ENCODE measurements at places on chromosomes 3 and 15.

DNA sequence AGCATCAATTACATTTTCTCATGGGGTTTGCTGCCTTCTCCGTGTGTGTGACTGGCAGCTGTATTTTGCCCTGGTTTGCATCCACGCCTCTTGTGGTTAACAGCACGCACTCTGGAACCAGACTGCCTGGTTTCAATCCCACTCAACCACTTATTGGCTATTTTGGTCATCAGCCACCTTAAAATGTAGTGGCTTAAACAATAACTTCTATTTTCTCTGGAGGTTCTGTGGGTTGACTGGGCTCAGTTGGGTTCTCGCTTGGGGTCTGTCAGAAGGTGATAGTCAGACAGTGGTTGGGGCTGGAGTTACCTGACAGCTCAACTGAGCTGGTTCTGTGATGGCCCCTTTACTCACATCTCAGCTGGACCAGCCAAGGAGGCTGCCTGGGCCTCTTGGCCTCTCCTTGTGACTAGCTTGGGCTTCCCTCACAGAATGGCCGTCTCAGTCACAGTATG lies 36.8 kb downstream of the EHD4 start:
- no peak for DNase-seq

GRCh38 chr3:172751175-172751704 lies 714 bp downstream of the ECT2 start:
- DNase-seq: peak; percentile 20

DNA sequence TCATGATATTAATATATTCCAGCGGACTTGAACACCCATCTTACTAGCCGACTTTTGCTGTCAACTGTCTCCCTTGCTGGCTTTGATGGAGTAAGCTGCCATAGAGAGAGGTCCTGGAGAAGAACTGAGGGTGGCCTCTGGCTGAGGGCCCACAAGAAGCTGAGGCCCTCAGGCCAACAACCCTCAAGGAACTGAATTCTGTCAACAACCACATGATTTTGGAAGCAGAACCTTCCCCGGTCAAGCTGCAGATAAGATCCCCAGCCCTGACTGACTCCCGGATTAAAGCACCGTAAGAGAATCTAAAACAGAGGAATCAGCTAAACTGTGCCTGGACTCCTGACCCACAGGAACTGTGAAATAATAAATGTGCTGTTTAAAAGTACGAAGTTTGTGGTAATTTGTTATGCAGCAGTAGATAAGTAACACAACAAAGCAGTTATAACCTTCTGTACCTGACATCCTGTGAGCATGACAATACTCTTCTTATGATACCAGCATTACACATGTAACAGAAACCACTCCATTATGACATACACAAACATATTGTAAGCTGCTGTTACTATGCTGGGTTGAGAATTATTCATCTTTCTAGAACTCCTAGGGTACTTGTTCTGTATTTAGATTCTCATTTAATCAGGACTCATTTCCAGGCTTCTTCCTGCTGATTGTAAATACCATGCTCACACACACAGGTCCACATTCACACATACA lies 66.2 kb downstream of the HES1 start:
- no peak for DNase-seq

DNA sequence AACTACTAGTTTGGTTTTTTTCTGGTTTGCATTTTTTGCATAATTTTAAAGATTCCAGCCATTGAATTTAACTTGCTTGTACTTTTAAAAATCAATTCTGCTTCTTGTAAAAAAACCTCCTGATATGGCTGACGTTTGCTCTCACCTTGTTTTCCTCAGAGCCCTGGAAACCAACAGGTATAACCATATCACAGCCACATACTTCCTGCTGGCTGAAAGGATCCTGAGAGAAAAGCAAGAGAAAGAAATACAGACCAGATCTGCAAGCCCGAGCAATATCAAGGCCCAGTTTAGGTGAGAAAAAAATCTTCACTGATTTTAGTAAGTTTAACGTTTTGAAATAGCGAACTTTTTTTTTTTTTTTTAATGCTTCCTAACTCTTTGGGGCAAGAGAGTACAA lies 56.8 kb downstream of the SNRK start:
- no peak for DNase-seq

DNA sequence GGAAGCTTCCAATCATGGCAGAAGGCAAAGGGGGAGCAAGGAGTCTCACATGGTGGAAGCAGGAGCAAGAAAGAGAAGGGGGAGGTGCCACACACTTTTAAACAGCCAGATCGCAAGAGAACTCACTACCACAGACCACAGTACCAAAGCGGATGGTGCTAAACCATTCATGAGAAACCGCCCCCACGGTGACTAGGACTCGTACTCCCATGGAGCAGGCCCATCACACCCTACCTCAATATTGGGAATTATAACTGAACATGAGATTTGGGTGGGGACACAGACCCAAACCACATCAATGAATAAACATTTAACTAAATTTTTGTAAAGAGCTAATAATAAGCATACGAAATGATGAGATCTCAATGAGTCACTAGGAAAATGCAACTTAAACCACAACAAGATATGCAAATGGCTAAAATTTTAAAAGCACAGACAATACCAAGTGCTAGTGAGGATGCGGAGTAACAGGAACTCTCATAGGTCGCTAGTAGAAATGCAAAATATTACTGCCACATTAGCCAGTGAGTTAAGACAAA lies 10.0 kb downstream of the MRPS25 start:
- peak; percentile 49 for DNase-seq

DNA sequence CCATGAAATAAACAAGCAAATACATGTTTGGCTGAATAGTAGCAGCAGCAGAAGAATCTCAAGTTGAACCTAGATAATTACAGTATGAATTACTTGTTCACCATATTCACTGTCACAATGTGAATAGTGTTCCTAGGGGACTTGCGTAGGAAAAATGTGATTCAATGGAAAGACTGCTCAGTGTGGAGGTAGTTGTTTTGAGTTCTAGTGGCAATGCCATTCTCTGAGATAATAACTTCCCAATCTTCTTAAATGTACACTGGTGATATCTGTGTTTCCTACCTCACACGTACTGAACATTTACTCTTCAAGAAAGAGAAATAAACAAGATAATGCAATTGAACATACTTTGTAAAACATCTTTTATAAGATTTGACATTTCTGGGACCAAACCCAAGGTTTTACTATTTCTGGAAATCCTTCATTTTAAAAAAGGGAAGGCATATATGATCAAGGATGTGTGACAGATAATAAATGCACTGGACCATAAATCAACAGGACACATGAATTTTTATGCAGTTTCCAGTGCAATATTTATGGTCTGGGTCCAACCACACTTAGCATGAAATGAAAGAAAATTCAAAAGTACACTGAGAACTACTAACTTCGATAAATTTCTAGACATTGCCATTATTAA lies 598.3 kb upstream of the ZNF385D start:
- DNase-seq: no peak
